ENCODE measurements at places on chromosomes 11 and 22.

GRCh38 chr11:20110908-20111669, 49.2 kb downstream of the DBX1 start:
- H3K27ac ChIP-seq: no peak overlapping the region
- peaks cover 5% of the 10 kb centered on the region for H3K36me3 ChIP-seq
- no peak overlapping the region for H3K4me3 ChIP-seq
- 0 out of 2 replicates have a peak, but pooled peaks cover 3% of the 10 kb centered on the region for H3K4me1 ChIP-seq
- H3K27me3 ChIP-seq: no peaks in the 10 kb centered on the region

DNA sequence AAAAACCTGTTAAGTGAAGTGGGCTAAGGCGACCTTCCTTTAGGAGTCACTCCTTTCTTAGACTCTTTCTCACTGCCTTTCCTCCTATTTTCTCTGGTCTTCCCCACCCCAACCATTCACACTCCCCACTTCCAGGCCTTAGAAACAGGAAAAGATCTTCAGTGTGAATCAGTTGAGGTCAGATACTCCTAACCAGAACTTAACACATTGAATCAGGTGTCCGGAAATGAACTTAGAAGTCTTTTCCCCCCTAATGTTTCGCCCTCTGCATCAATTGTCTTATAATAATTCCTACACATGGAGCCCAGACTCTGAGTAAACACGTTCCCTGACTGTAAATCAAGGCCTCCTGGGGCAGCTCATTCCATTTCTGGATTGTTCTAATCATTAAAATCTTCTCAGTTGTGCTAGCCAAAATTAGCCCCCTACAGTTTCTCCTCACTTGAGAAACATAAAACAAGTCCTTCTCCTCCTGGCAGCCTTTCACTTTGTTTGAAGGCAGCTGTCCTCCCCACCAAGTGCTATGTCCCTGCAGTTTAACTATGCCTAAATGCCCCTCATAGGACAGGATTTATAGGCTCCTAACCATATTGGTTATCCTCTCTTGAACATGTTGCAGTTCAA, 32.7 kb upstream of the USP47 start:
- H3K27me3 ChIP-seq: no peaks in the 10 kb centered on the region
- no peaks in the 10 kb centered on the region for H3K36me3 ChIP-seq
- no peak for DNase-seq
- H3K27ac ChIP-seq: no peak overlapping the region
- no peak overlapping the region for H3K4me3 ChIP-seq

DNA sequence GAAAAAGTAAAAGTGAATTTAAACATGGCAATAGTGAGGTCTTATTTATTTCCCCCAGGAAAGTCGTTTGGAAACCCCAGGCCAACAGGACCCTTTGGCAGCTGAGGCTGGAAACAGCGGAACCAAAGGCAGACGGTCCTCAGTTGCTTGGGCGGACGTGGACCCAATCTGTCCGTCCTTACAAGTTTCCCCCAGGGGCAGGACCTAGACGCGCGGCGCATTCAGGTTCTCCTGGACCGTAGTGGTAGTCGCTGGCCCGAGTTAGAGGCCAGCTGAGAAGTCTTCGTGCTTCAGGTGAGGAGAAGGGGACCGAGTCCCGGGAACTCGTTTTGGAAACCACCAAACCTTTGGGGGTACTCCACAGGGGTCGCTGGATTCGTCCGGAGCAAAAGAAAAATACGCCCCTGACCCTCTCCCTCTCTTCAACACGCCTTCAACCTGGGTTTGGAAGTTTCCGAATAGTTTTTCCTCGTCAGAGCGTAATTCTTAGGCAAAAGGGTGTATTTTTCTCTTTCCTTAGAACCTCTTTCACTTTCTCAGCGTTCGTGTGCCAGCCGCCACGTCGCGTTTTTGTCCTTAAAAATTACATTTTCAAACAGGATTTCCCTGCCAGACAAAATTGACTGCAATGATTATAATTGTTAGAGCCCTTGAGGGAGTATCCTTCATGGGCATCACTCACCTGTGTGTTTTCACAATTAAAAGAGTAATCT, 2.1 kb downstream of the METTL15 start:
- H3K36me3 ChIP-seq: 0 out of 2 replicates have a peak, but pooled peaks cover 1% of the 10 kb centered on the region
- H3K4me3 ChIP-seq: peak overlapping the region; percentile 58
- H3K4me1 ChIP-seq: peaks cover 14% of the 10 kb centered on the region
- peak; percentile 82 for DNase-seq
- H3K27me3 ChIP-seq: no peaks in the 10 kb centered on the region

- H3K27ac ChIP-seq: peak overlapping the region; percentile 97
- DNase-seq: no peak
- H3K4me3 ChIP-seq: peak overlapping the region; percentile 58
- H3K4me1 ChIP-seq: peaks cover 23% of the 10 kb centered on the region
- H3K27me3 ChIP-seq: no peaks in the 10 kb centered on the region
These were observed 628 bp downstream of the CHKB start for GRCh38 chr22:50581950-50582492.

DNA sequence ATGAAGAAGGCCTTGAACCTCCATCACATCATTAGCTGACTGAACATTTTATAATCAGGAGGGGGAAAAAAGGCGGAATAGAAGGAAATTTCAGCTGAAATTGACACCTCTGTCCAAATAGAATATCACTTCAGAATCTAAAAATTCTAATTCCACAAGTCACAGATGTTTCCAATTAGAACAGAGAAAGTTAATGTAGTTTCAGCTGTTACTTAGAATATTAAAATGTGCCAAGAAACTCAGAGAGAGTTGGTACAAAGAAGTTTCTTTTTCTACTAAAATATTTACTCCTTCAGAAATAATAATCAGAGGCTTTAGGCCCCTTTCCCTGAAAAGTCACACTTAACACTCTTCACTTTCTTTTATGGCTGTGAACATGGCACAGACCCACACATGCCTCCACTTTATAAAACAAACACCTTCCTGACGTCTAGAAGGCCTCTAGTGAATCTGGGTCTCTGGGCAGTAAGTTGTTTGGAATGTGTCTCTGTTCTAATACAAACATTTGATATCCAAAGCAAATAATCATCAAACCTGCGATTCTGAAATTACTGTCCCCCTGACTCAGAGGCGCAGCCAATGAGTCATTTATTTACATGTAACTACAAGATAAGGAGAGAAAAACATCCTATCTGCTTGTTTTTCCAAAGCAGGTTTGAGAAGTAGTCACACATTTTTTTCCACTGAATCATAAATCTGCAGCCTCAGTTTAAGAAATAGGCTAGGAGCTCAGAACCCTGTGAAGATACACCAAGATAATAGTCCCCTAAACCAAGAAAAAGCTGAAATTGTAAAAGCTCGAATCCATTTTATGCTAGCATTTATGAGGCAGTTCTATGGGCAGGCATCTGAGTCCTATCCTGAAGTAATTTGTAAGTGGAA, 148.4 kb downstream of the ME3 start:
- H3K4me3 ChIP-seq: no peak overlapping the region
- peaks cover 1% of the 10 kb centered on the region for H3K36me3 ChIP-seq
- H3K4me1 ChIP-seq: peaks cover 57% of the 10 kb centered on the region
- no peaks in the 10 kb centered on the region for H3K27me3 ChIP-seq
- peak overlapping the region; percentile 88 for H3K27ac ChIP-seq
- DNase-seq: peak; percentile 89

DNA sequence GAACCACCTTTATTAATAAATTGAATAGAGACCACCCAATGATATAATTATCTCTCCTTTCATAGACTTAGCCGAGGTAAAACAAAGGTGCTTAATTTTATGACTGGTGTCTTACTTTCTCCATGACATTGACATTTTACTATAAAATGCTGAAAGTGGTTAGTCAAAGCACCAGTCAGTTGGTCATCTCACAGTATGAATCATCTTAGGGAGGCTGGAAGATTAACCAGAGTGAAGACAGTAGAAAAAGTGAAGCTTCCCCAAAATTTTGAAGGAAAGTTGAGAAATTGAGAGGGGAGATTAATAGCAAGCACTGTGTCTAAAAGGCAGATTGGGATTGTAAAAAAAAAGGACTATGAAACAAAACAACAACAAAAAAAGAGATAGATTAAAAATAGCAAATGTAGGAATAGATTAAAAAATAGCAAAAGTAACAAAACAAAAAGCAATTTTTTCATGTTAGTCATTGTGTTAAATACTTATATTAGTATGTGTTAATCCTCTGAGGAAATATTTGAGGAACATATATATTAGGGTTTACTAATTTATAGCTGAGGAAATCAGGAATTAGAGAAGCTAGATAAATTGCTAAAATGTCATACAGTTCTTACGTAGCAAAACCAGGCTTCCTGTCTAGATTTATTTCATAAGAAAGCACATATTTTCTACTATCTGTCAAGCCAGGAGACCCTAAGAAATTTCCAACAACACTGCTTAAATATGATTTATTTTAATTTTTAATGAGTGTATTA, 557.3 kb upstream of the ANO5 start:
- H3K27ac ChIP-seq: no peak overlapping the region
- no peaks in the 10 kb centered on the region for H3K27me3 ChIP-seq
- no peaks in the 10 kb centered on the region for H3K36me3 ChIP-seq
- H3K4me1 ChIP-seq: no peaks in the 10 kb centered on the region

DNA sequence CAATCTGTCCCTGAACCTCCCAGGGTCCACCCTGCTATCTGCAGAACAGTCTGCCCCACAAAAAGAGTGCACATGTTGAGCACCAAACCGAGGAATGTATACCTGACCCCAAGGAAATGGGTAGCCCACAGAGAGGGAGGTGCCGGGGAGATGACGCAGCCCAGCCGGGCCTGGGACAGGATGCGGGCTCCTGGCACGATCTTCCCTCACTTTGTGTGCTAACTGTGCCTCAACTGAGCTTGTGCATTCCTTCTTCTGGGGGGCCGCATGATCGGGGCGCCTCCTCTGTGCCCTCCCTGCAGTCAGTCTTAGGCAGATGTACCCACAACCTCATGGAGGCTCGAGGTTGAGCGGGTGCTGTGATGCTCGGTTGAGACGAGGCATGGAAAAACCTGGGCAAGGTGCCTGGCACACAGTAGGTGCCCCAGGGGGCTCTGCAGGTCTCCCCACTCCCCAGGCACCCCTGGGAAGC, 2.4 kb downstream of the GAS2L1 start:
- DNase-seq: peak; percentile 28
- H3K4me3 ChIP-seq: no peak overlapping the region
- peaks cover 25% of the 10 kb centered on the region for H3K4me1 ChIP-seq
- H3K27ac ChIP-seq: no peak overlapping the region

DNA sequence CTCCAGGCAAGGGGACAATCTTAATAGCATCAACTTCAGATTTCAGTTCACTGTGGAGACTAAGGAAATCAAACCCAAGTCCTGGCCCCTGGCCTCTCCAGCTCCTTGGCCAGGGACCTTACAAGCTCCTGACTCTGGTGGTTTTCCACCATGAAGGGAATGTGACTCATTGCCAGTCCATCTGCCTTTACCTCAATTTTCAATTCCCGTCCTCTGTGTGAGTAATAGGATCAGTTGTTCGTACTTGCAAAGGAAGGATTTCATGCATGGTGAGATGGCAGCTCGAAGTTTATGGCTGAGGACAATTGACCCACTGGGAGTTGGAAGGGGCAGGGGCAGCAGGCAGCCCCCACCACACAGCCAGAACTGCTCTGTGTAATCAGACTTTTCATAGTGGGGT, 42.5 kb downstream of the INSC start:
- H3K4me1 ChIP-seq: no peaks in the 10 kb centered on the region
- H3K4me3 ChIP-seq: no peak overlapping the region
- no peaks in the 10 kb centered on the region for H3K27me3 ChIP-seq

DNA sequence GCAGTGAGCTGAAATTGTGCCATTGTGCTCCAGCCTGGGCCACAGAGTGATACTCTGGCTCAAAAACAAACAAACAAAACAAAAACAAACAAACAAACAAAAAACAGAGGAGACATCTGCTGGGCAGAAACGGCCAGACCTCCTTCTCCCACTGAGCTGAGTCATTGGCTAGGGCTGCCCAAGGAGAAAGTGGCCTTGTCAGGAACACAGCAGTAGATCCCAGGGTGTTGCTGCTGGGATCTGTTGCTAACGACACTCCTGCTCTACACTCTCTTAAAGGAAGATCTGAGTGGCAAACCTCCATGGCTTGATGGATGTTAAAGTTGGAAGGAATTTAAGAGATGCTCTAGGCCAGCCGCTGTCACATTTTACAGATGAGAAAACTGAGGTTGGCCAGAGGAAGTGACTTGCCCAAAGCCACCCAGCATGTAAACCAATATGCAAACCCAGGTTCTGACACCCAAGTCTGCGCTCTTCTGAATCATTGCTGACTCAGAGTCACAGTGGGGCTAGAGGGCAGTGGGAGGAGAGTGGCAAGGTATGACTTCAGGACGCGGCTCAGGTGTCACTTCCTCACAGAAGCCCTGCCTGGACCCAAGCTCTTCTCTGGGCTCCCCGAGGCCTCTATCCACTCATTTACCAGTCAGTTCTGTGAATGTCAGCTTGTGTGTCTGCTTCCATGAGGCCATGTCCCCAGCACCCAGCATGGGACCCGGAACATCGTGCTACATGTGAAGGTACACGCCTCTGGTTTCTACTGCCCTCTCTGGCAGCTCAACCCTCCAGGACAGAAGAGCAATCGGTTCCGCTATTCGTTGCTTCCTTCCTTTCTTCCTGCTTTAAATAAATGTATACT, 11.3 kb upstream of the GDPD5 start:
- H3K27me3 ChIP-seq: no peaks in the 10 kb centered on the region
- no peak overlapping the region for H3K27ac ChIP-seq
- H3K4me3 ChIP-seq: no peak overlapping the region

- DNase-seq: no peak
- H3K4me3 ChIP-seq: no peak overlapping the region
- H3K36me3 ChIP-seq: no peaks in the 10 kb centered on the region
- H3K27ac ChIP-seq: no peak overlapping the region
- H3K27me3 ChIP-seq: no peaks in the 10 kb centered on the region
These were observed 442.9 kb upstream of the RAG2 start for GRCh38 chr11:37040921-37041320.

Measured in Caco-2 (cell line).